Stimulated activated CD4-positive, alpha-beta T cell treated with anti-CD3 and anti-CD28 coated beads, Interleukin-15, amount 100 ng/mL, for 48 hours (primary cell): ENCODE measurements at places on chromosomes 12 and 14.

- no peak for DNase-seq
Measured at GRCh38 chr12:101920906-101921305, 43.5 kb downstream of the DRAM1 start.

DNA sequence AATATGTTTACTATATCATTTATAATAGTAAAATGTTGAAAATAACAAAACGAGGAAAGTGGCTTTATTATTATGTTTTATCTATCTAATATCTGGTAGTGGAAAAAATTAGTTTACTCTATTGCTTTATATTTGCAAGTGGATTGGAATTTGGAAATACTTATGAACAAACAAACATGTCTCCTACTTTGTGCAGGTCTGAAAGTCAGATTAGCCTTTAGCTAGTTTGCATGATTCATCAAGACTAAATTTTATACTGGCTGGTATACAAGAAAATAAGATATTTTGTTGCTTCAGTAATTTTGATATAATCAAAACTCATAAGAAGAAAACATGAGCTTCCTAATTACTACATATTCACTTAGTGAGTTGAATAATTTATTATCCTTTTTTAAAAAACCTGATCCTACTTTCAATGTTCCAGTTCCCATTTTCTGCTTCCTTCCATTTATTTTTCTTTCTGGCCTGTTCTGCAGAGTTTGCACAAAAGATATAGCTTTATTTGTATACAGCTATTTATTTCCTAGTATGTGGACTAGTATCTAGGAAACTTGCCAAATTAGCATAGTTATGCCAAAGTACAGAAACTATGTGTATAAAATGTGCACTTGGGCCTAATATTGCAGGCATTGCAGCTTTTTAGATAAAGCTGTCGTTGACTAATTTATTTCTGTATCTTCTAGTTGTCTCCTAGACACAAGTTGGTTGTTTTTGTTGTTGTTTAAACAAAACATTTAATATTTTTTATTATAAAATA, 122.0 kb downstream of the AKAP6 start:
- no peak for DNase-seq

DNA sequence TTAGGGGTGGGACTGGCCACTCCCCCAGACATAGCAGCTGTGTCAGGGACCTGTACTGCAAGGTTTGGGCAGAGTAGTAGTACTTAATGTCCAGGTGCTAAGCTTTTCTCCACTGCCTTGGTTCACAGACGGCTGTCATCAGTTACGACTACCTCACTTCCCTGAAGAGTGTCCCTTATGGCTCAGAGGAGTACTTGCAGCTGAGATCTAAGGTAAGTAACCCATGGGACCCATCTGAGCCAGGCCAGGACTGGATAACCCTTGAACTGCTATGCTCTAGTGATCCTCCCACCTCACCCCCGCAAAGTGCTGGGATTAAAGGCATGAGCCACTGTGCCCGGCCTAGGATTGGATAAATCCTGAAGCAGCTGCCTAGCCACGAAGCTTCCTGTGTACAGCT, 22.4 kb downstream of the ADCK1 start:
- DNase-seq = no peak

- DNase-seq = no peak
Measured at GRCh38 chr12:77996670-77997069, 166.0 kb downstream of the NAV3 start.

DNA sequence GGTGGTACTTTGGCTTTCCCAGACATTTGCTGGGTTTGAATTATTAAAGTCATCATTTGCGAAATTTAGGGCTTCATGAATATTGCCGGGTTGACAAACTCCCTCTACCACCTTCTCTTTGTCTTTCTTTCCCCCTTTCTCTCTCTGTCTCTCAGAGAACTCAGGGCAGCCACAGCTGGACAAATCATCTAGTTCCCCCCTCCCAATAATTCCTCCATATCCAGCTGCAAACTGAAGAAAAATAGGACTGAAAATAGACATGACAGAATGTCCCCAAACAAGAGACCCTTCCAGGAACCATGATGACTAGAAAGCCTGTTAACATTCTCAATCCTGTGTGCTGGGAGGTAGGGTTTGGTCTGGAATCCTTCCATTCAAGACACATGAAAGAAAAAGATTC, 67.1 kb upstream of the TBX5 start:
- no peak for DNase-seq

GRCh38 chr12:87246726-87247125, 782.5 kb downstream of the C12orf50 start:
- no peak for DNase-seq

GRCh38 chr12:117017807-117018206, 81.4 kb downstream of the TESC start:
- DNase-seq = no peak

DNA sequence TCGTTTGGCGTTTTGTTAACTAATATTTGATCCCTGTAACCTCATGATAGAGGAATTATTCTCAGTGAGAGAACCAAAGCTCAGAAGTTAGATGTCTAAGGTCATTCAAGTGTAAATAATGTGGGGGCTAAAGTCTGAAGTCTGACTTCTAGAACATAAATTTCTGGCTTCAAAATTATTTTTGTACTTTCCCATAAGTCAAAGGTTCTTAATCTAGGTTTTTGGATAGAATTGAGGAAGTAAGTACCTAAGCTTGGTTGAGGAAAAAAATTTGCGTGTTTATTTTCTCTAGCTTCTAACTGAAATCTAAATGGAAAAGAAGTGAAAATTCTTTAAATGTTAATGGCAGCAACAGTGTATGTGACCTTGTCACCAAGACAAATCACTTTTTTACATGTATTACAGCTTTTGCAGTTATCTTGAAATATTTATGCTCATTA, 2.3 kb downstream of the LARP4 start:
- no peak for DNase-seq

- no peak for DNase-seq
Measured at GRCh38 chr12:46153268-46153872, 115.5 kb downstream of the SLC38A1 start.

GRCh38 chr12:122820838-122821271, 14.4 kb upstream of the HIP1R start:
- no peak for DNase-seq

GRCh38 chr12:84994426-84994825, 41.7 kb downstream of the TSPAN19 start:
- no peak for DNase-seq

DNA sequence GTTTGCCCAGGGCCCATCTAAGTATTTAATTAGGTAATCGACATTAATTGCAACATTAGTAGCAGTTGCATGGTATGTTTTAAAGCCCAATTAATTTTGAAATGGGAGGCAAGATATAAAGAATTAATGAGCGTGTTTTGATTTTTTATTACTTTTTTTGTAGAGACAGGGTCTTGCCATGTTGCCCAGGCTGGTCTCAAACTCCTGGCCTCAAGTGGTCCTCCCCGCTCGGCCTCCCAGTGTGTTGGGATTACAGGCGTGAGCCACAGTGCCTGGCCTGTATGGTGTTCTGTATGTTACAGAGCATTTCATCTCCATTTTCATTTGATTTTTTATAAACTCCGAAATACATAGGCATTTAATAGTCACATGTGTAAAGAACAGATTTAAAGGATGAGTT, 856 bp downstream of the GOLGA5 start:
- no peak for DNase-seq

GRCh38 chr12:15777355-15778012, 11.7 kb downstream of the EPS8 start:
- no peak for DNase-seq

DNA sequence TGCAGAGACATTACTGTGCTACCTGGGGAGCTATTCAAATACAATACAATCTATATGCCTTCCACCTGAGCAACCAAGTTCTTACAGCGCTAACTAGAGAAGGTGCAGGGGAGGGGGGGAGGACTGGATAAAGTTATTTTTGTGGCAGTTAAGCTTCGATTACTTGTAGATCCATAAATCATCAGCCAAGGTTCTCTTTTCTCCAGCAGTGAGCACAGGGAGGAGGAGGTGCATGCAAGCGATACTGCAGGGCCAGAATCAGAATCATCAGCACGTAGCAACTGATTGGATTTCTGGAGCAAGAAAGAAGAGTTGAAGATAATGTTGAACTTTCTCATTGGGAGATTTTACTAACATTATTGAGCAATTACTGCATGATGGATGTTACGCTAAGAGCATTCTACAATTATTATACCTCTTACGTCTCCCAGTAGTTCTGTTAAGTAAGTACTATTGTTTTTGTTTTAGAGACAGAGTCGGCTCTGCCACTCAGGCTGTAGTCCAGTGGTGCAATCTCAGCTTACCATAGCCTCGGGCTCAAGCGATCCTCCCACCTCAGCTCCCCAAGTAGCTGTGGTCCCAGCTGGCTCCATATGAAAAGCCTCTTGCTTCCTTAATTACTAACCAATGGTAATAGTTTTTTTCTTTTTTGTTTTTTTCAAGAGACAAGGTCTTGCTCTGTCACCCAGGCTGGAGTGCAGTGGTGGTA, 74.6 kb upstream of the EEA1 start:
- DNase-seq = no peak

DNA sequence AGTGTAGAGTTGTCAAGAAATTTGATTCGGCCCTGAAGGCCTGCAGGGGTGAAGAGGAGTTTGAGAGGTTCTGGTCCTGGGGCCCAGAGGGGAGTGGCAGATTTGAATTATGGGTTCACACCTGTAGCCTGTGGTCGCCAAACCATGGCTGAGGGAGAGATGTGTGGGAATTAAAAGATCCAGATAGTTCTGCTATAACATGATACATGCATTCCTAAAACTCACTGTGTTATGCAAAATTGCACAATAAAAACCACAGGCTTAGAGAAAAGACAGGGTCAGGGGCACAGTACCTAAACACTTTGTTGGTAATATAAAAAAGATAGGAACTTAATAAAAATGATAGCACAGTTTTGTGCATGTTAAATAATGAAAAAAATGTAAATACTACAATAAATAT, 106.2 kb downstream of the TMEM30B start:
- DNase-seq = no peak

DNA sequence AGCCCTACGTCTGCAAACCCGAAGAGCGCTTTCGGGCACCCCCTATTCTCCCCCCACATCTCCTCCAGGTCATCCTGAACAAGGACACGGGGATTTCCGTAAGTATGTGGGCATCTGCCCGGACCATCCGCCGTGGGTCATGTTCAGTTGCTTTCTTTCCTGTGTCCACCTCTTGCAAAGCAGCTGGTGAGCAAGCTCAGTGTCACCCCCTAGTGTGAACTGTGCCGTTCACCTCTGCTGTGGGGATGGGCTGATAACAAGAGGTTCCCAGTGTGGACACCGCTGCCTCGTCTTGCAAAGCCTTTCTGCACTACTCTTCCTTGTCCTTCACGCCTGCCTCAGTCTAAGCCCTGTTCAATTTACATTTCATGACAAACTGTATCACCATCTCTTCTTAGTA, 8.6 kb downstream of the PRKAB1 start:
- no peak for DNase-seq

- no peak for DNase-seq
Measured at GRCh38 chr14:74695406-74695805, 17.5 kb downstream of the AREL1 start.

DNA sequence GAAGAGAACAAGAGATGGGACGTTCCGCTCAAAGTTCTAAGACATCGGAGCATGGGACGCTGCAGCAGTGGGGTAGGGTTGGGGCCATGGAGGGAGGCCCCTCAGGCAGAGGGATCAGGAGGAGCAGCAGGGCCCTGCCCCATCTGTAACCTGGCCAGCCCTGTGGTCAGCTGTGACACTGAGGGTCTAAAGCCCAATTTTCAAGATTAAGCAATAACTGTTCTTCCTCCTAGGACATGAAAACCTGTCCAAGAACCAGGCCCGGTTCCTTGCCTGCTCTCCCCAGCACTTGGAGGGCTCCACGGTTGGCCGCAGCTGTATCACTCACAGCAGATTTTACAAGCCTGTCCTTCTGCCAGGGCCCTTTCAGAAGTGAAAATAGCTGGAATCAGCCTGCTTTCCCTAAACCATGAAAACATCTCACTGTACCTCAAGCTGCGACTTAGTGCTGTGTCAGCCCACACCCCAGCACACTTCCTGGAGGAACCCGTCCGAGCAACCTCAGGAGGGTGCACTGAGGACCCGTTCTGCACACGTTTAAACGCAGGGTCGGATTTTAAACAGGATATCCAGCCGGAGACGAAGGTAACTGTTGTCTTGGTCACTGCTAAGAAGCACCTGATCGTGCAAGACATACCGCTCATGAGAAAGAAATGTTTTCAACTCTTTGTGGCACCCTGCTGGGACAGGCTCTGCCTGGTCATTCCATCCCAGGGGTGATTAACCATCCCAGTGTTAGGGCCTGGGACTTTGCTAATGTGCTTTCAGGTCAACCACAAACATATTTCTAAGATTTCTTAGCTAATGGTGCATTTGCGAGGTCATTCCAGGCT, 201.9 kb upstream of the DIO3 start:
- DNase-seq = no peak

DNA sequence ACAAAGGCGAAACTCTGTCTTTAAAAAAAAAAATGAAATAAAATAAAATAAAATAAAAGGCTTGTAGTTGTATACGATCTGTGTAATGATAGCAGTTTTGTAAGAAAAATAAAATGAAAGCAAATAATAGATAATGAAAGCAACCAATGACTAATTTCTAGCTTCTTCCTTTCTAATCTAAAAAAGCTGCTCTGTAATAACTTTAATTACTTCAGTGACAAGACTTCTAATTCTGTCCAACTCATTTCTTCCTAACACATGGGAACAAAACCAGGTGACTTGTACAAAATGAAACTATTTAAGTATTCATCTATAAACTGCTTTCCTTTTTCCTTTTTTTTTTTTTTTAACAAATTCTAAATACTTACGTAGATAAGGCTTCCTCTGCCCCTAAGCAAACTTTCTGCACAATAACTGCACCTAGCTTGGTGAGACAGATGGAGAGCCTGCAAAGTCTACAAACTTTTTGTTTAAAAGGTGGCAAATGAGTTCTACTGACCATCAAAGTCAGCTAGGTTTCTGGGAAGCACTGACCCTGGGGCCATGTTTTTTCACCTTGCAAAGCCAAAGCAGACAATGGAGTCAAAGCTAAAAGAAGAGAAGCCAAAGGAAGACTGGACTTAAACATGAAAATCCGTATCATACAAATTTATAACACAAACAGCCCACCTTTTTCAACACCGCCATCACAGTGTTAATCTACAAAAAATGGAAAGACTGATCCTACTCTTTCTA, 28.2 kb downstream of the DENND5B start:
- no peak for DNase-seq

- DNase-seq = no peak
Measured at GRCh38 chr14:69612014-69612782, 802 bp downstream of the SUSD6 start.

GRCh38 chr14:68562911-68563250, 230.0 kb downstream of the ZFP36L1 start:
- DNase-seq = no peak

- DNase-seq = no peak
Measured at GRCh38 chr12:10747730-10748129, 24.6 kb upstream of the YBX3 start.

DNA sequence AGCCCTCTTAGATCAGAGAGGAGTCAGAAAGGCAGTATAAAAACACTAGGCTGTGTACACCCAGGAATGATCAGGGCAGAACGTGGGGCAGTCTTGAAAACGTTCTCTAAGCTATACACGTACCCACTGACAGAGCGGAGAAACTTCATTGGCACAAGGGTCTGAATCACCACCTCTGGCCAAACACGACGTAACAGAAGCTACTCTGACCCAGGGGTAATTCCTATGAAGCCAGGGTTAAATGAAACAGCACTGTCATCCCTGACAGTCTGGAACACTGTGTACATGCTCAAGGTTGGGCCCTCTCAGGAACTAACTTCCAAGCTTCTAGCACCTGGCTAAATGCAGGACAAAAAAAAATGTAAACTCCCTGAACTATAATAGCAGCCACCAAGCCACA, 38.4 kb downstream of the PARP11 start:
- DNase-seq = no peak

GRCh38 chr14:99272899-99273765, 1.1 kb upstream of the BCL11B start:
- DNase-seq = no peak
